Occipital lobe (tissue), 3 donors: ENCODE measurements at places on chromosomes 3 and 15. TPM values are rescaled to one million over a fixed set of nuclear protein-coding genes. Genes with fewer than 3 reads are reported as not detected.

SLCO2A1 gene
- total RNA-seq: 0.78 TPM

ZNF80 gene
- not detected for total RNA-seq

QTRT2 gene
- 22.0 TPM for total RNA-seq

DNAJC17 gene
- total RNA-seq: 12.8 TPM

ST3GAL6 gene
- 35.6 TPM for total RNA-seq

ATP13A4 gene
- 17.2 TPM for total RNA-seq

A4GNT gene
- not detected for total RNA-seq

MLF1 gene
- total RNA-seq: 30.3 TPM

NMD3 gene
- total RNA-seq: 72.2 TPM

- DNase-seq: no peak
Observed at GRCh38 chr15:75052972-75053747, 29.8 kb downstream of the PPCDC start.

DNA sequence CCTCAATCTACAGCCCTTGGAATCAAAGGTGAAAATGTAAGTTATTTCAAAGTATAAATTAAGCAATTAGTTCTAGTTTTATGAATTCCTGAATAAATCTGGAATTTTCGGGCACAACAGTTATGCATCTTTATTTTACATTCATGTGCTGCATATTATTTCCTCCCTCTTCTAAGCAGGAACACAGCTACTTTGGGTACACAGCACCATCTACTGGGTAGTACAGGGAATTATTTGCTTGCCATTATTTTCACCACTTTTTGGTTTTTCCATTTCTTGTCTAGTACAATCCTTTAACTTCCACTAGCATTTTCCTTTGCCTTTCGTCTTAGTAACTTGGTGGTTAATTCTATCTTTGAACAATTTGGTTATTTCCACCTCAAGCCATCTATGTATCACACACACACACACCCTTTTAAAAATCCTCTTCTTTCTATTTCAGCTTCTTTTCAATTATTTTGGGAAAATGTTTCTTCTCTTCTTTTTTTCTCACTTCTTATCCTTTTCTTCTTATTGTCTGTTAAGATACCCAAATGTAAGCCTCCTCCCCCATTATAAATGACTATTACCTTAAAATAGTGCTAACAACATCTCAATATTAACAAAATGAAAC is 451.0 kb downstream of the MFSD1 start:
- no peak for DNase-seq

DNA sequence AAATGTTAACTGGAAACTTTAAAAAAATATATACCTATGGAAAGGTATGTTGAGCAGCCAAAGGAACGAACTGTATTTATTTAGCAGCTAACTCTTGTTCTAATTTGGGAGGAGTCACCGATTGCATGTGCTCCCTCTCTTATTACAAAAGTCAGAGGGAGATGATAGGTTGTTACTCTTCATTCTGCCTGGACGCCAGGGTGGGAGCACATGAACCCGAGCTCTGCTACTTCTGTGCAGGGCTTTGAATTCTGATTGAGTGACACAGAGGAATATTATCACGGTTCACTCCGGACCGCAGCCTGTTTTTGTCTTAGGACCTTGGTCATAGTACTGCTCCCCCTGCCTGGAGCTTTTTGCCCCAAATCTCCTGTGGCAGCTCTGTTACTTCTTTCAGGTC is 36.9 kb upstream of the LRIG1 start:
- no peak for DNase-seq

DNA sequence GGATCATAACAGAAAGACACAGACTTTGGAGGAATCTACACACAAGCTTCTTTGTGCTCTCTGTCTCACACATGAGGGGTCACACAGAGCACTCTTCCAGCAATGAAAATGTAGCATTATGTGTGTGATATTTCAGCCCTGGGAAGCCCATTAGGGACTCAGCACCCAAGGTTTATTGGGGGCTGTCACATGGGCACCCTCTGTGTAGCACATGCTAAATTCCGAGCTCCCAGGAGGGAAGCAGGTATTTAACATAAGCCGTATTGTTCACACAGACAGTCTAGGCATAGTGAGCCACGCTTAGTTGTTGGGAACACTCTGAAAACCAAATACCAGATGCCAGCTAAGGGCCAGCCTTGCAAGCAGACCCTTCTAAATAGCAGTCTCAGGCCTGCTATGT is 261.6 kb upstream of the MANF start:
- no peak for DNase-seq

GRCh38 chr3:30199855-30200254 is 406.5 kb upstream of the TGFBR2 start:
- DNase-seq: no peak

- DNase-seq: no peak
Observed at GRCh38 chr15:94653071-94653470, 421.7 kb downstream of the MCTP2 start.

DNA sequence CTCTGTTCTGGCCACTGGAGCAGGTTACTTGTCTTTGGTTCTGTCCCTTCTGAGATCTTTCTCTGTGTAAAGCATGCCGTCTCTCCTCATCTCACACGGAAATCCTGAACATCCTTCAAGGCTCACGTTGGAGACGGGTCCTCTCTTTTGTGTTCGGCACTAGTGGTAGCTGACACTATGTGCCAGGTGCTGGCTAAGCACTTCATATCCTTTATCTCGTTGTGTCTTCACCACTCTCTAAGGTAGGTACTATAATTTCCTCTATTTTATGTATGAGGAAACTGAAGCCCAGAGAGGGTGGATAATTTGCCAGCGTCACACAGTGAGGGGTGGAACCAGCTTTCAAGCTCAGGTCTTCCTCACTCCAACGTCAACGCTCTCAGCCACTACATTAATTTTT is 1.2 kb downstream of the IFT122 start:
- DNase-seq: no peak

DNA sequence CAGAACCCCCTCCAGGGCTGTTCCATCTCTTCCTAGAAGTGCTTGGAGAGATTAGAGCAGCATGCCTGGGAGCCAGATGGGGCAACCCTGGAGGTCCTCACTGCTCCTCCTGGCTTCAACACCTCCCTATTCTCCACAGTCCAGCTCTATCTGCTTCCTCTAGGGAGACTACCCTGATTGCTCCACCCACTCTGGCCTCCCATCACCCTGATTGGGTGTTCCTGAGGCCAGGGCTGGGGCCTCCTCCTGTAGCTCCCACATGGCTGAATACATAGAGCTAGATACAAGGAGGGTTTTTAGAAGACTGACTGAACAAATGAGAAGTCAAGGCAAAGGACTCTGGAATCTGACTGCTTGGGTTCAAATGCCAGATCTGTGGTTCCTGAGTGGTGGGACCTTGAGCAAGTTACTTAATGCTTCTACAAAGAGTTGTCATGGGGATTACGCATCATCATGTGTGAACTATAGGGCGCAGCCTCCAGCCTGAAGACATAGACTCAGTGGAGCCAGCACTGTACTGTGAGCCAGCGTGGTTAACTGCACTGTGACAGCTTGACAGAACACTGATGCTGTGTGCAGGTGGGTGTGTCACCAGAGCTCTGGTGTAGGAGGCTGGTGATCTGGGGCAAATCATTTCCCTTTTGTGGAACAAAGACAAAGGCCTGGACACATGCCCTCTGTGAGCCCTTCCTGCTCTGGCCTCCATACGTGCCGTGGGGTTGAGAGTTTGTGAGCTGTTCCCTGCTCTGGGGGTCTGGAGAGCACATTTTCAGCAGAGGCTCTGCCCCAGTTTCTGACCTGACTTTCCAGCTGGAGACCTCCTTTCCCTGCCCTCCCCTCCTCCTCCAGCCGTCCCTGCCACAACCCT is 74.8 kb downstream of the SCN5A start:
- no peak for DNase-seq

GRCh38 chr3:171776839-171777583 is 33.3 kb downstream of the PLD1 start:
- DNase-seq: no peak
